ENCODE measurements at places on chromosomes 2 and 18. TPM values are rescaled to one million over a fixed set of nuclear protein-coding genes. Genes with fewer than 3 reads are reported as not detected.
A peak's percentile ranks its signal among the peaks of the same experiment; 100 is the strongest.

DNA sequence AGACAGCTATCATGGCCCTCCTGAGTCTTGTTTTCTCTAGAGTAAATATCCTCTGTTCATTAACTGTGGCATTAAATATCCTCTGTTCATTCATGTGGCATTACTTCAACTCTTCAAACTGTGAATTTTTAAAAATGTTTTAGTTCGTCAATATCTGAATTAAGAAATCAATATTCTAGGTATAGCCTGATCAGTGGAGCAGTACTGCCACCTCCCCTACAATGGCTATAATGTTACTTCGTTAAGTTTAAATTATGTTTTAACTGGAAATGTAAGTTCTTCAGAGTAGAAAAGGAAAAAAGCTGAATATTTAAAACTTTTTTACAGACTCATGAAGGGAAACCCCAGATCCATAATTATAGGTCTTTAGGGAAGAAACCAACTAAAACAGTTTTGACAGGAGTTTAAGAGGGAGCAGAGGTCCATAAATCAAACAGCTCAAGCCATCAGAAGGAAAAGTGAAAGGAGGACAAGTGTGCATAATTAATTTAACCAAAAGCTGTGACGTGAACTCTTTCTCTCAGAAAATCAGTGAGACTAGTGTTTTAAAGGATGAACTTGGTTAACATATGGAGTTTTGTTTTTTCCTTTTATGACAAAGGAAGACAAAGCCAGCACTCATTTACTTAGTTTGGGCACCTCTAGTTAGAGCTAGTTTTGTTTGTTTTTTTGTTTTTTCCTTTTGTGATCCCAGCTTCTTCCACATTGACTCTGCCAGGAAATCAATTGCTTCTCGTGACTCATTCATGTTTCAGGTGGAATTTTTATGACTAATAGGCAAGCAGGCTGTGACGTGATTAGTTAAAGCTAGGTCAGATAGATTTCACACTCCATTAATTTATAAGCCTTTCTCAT, 44.9 kb downstream of the RBBP8 start:
- peak; percentile 91 for ATAC-seq

DNA sequence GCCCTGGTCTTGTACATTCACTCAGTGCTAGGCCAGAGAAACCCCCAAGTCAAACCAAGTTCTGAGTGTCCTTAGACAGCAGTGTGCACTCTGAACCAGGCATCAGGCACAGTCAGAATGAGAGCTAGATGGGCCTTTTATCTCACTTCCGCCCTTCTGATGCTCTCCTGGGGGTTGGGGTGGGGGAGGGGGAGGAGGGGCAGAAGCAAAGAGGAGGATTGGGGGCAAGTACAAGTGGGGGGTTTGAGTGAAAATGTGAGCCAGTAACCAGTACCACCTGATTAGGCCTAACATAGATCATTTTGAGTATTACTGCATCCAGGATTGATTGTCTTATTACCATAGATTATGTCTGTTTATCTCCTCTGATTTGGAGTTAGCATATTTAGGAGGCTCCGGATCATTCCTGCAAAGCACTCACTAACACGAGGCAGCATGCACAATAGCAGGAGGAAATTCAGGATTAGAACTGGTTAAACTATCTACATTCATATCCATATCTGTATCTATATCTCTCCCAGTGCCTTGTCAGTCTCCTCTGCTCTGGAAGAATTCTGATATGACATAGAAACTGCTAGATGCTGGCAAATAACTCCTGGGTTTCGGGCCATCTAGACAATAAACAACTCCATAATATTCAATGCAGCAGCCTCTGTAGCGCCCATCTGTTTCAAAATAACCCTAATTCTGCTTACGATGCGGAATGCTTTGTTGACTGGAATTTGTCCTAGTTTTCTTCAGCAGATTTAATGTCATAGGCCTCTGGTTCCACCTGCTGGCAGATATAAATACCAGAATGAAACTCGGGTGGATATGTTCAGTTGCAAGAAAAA, 149.1 kb downstream of the RHBDD1 start:
- ATAC-seq: peak; percentile 90

GRCh38 chr2:10269711-10270610, 32.7 kb upstream of the HPCAL1 start:
- ATAC-seq: no peak

- no peak for ATAC-seq
Observed at GRCh38 chr2:24497685-24498084, 6.6 kb downstream of the NCOA1 start.

- no peak for ATAC-seq
Observed at GRCh38 chr2:139790807-139791752, 1010.9 kb upstream of the NXPH2 start.

DNA sequence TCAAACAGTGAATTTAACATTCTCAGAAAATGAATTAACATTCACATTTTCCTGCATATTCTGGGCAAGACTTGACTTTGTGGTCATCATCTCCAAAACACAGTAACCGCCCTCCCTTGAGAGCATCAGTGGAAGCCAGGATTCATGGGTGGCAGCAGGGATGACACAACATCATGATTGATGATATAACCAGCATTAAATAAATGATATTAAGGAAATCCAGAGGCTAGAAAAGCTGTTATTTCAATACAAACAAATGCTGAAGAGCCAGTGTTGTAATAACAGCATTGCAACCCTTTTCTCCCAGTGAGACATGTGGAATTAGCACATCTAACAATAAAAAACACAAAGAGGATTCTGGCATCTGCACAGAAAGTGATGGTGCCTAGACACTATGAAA, 41.1 kb downstream of the CDC42EP3 start:
- no peak for ATAC-seq

The IL36A gene
- total RNA-seq: not detected

The G6PC2 gene
- not detected for total RNA-seq

The DNAJC10 gene
- 27.4 TPM for total RNA-seq

Data from activated T-helper 17 cell treated with anti-CD3 and anti-CD28 coated beads, Interleukin-2, amount 50 U/mL, for 72 hours (primary cell).